ENCODE measurements at places on chromosomes 2 and 18.
A peak's percentile ranks its signal among the peaks of the same experiment; 100 is the strongest.

- DNase-seq: peak; percentile 67
Observed at GRCh38 chr2:101152272-101153076, 1.3 kb upstream of the TBC1D8 start.

GRCh38 chr2:101255501-101255900, 2.8 kb downstream of the CNOT11 start:
- DNase-seq: peak; percentile 21

- no peak for DNase-seq
Observed at GRCh38 chr18:35203067-35203466, 37.8 kb upstream of the ZNF397 start.

GRCh38 chr18:13159579-13159978, 59.0 kb upstream of the LDLRAD4 start:
- DNase-seq: peak; percentile 62

GRCh38 chr2:218432676-218433365, 13.9 kb downstream of the VIL1 start:
- no peak for DNase-seq

GRCh38 chr2:72263776-72264060, 116.1 kb upstream of the CYP26B1 start:
- no peak for DNase-seq

DNA sequence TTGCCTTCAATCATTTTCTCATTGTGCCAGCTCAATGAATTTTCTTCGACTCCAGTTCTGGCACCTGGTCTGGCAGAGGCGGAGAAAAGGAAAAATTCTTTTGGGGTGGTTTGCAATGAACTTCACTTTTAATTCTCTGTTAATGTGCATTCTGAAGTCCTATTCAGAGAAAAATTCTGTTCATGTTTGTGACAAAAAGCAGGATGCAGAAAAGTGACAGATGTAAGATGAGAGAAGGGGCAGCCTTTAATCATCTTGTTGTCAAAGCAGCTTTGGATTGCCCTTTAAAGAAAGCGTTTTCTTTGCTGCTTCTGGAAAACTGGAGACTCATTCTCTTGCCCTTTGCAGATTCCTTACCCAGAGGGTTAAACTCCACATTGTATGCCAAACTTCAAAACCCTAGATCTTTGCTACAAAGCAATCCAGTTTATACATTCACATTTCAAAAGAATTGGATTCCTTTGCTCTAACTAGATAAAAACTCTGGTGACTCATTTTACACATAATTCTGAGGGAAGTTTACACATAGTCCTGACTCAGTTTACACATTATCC, 94.6 kb upstream of the CAVIN2 start:
- no peak for DNase-seq

DNA sequence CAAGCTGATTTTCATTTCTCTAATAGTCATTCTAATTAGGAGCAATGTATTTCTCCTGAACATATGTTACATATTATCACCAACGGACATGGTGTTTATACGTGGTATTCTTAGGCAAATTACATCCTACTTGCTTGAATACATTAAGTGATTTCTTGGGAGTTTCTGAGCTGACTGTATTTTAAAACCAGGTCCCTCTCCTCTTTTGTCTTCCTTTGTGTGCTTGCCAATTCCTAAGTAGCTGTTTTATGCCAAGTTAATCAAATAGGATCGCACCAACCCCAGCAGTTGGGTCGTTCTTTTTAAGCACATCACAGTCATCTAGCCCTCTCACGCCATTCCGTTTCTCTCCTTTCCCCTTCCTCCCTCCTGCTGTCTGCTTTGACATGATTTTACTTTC, 75.4 kb upstream of the MAP2 start:
- DNase-seq: peak; percentile 4

GRCh38 chr2:181394741-181395437, 62.3 kb upstream of the ITGA4 start:
- no peak for DNase-seq

DNA sequence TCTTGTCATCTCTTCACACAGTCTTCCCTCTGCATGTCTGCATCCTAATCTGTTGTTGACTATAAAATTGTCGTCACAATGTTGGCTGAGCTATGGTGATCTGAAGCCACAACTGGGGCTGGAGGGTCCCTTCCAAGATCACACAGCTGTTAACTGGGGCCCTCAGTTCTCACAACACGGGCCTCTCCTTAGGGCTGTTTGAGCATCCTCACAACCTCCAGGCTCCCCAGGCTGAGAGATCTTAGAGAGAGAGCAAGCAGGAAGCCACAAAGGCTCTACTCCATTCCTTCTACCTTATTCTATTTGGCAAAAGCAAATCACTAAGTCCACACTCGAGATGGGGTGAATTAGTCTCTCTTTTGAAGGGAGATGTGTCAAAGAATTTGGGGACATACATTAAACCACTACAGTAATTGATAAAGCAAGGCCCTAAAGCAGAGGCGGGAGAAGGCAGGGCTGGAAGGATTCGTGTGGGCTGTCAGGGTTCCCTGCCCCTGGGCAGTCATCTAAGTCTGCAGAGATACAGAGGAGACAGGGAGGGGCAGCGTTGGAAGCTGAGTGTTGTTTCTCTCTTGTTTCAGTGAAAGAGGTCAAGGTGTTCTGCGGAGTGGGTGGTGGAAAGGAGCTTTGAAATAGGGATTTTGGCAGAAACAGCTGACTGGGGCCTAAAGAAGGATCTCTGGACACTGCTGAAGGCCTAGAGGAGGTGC, 15.9 kb downstream of the MYO7B start:
- DNase-seq: no peak

GRCh38 chr2:204550751-204551511, 5.7 kb downstream of the PARD3B start:
- peak; percentile 83 for DNase-seq

DNA sequence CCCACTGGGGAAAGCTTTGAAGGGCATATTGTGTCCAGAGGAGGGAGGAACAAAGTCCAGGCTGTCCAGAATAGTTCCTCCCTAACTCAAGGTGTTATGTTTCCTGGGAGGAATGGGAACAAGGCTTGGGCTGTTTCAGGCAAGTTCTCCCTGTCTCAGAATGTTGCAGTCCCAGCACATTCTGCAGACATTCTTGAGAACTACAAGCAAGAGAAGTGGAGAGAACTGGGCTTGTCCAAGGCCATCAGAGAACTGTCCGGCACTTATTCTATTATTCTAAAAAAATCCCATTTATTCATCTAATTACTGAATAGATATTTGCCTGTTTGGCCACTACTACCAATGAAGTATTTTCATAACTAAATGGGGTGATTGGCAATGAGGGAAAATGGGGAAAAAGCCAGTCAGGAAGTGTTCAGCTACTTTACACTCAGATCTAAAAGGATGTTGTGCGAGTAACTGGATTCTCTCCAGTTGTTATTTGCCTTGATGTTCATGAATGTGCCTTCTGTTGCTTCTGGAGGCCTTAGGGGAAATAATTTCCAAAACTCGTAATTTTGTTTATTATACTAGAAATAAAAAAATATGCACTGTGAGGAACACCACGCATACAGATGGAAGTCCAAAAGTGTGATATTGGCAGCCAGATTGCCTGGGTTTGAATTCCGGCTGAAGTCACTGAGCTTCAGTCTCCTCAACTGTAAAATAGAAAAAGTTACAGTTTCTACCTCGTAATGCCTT, 300.1 kb upstream of the RND3 start:
- peak; percentile 14 for DNase-seq

GRCh38 chr18:75109819-75110218, 99.1 kb downstream of the PTGR3 start:
- no peak for DNase-seq

DNA sequence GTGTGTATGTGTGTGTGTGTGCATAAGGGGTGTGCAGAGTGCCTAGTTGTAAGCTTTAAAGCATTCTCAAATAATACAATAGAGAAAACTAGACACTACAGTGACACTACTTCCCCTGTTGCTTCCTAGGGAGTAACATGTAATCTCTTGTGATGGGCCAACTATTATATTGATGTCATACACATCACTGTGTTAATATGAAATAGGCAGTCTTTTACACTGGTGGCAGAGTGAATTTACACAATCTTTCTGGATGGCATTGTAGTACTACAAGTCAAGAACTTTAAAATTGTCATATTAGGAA, 488.0 kb upstream of the ZEB2 start:
- DNase-seq: no peak

- DNase-seq: no peak
Observed at GRCh38 chr18:48139431-48140347, 209.2 kb upstream of the SMAD2 start.

- DNase-seq: no peak
Observed at GRCh38 chr18:30086351-30086750, 956.2 kb downstream of the DSC3 start.

GRCh38 chr18:62637807-62638687, 77.3 kb upstream of the PHLPP1 start:
- DNase-seq: no peak

DNA sequence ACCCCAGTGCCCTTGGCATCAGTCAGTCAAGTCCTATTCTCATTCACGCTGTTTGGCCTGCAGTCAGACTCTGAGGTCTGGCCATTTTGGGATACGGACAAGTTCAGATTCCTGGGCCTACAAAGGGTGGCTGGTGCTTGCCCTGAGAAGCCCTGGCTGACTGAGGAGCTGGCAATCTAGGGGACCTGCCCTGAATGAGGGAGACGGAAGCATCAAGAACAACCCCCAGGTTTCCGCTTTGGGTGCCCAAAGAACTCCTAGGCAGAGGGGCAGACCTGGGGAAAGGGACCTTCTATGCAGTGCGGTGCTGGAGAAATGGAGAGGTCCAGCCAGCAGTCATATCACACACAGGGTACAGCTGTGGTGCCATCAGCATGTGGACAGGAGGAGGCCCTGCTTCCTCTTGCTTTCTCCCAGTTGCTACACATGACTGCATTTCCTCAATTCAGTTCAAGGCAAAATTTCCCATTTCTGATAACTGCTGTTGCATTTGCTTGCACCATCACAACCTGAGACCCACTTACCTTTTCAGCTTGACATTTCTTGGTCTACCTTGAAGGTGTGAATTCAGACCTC, 70.9 kb upstream of the LGALSL start:
- no peak for DNase-seq

GRCh38 chr2:237819231-237819630, 20.7 kb downstream of the RBM44 start:
- DNase-seq: no peak

DNA sequence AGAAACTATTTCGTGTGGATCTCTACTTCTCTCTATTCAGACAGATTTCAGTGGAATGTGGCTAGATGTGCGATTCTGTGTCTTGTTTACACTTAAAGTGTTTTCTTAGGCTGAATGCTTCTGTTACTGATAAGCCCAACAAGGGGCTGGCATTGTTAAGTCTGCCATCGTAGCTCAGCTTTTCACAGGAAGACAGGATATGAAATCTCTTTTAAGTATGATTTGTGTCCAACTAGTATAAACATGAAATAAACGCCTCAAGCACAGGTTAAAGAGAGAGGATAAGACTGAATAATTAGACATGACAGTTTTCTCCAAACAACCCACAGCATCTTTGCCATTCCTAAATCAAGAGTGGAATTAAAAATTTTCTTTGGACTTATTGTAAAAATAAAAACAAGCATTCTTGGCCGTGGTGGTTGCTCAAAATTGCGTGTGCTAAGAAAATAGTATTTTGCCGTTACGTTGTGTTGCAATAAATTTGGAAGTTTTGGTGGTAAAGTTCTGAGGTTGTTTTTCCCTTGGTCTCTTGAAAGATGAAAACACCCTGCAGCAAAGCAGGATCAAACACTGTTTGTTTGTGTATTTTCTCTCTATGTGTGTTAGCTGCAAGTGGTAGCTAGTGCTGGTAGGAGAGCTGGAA, 1.0 kb downstream of the VIT start:
- DNase-seq: peak; percentile 71

DNA sequence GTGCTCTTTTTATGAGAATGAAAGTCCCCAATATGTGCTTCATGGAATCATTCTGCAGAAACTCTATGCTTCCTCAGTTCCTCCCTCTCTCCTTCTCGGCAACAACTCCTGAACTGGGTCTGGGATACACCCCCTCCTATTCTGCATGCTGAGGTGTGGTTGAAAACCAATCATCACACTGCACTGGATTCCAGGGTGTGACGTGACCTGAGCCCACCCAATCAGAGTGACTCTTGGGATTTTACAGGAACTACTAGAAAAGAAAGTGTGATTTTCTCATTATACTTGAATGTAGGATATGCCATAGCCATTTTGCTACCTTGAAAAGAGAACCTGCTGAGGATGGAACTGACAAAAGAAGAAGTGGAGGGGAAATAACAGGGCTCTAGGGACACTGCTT, 36.3 kb downstream of the ACVR1 start:
- DNase-seq: no peak

- peak; percentile 9 for DNase-seq
Observed at GRCh38 chr2:100422320-100423055, 5.0 kb upstream of the CHST10 start.
